Activated CD8-positive, alpha-beta memory T cell treated with anti-CD3 and anti-CD28 coated beads, Interleukin-2, amount 10 ng/mL, durations not matched to agents 7 days and 5 days (primary cell): ENCODE measurements at places on chromosomes 13 and 19. TPM values are rescaled to one million over a fixed set of nuclear protein-coding genes. Genes with fewer than 3 reads are reported as not detected.

Gene NCR1
- 0.80 TPM for total RNA-seq

Gene SELENOV
- total RNA-seq, result not detected

Gene HIPK4
- not detected for total RNA-seq

DNA sequence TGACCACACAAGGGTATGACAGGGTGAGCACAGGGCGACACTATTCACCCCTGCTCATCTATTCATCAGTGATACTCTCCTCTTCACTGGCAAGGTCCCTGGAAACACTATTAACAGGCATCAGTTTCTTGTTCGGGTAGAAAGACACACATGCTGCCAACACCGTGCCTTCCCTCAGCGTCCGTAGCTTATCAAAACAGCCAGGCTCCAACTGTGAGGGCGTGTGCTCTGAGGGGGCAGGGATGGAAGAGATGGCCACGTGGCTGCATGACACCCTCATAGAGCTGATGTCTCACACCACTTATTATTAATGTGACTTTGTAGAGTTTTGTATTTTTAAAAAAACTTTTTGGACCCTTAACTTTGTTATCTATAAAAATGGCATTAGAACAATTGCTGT is 160.3 kb downstream of the ITGBL1 start:
- H3K4me1 ChIP-seq, result no peaks in the 10 kb centered on the region
- H3K27me3 ChIP-seq, result peaks cover under 1% of the 10 kb centered on the region
- H3K36me3 ChIP-seq, result no peaks in the 10 kb centered on the region
- no peak overlapping the region for H3K4me3 ChIP-seq

- no peaks in the 10 kb centered on the region for H3K27me3 ChIP-seq
- H3K27ac ChIP-seq, result no peak overlapping the region
- H3K4me3 ChIP-seq, result no peak overlapping the region
- peaks cover 22% of the 10 kb centered on the region for H3K36me3 ChIP-seq
- H3K4me1 ChIP-seq, result peaks cover 35% of the 10 kb centered on the region
Measured at GRCh38 chr19:55681131-55682092, 6.4 kb downstream of the EPN1 start.

DNA sequence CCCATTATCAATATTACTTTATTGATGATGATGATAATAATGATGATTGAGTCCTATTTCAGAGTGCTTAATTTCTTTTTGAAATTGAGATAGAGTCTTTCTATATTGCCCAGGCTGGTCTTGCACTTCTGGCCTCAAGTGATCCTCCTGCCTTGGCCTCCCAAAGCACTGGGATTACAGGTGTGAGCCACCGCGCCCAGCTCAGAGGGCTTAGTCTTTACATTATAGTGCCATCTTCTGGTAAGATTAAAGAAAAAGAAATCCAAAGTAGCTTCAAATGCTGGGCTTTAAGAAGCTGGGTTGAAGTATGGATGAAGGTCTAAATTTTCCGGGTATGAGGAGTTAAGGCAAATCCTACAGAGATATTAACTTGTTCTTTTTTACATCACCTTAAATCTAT is 3.4 kb upstream of the ZNF333 start:
- H3K4me1 ChIP-seq, result peaks cover 12% of the 10 kb centered on the region
- H3K36me3 ChIP-seq, result no peaks in the 10 kb centered on the region
- no peak overlapping the region for H3K27ac ChIP-seq
- DNase-seq, result peak; percentile 44
- H3K27me3 ChIP-seq, result no peaks in the 10 kb centered on the region
- H3K4me3 ChIP-seq, result no peak overlapping the region

Gene ZNF71
- 5.7 TPM for total RNA-seq

Gene DPF1
- not detected for total RNA-seq

DNA sequence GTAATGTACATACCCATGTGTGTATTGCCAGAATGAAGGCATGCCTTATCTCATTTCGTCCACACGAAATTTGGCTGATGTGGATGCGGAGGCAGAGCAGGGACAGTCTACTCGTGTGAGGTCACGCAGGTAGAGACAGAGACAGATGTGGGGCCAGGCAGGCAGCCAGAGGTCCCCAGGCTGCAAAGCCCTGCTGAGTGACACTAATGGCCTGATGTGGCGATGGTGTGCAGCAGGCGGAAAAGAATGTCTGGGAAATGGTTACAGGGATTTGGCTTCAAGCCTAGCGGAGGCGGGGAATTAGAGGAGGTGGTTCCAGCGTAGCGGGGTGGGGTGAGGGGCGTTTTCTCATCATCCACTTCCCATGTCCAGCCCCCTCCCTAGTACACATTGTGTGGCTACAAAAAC is 4.2 kb upstream of the IZUMO2 start:
- no peaks in the 10 kb centered on the region for H3K36me3 ChIP-seq
- H3K4me1 ChIP-seq, result no peaks in the 10 kb centered on the region
- H3K27ac ChIP-seq, result no peak overlapping the region
- DNase-seq, result no peak
- H3K4me3 ChIP-seq, result no peak overlapping the region

DNA sequence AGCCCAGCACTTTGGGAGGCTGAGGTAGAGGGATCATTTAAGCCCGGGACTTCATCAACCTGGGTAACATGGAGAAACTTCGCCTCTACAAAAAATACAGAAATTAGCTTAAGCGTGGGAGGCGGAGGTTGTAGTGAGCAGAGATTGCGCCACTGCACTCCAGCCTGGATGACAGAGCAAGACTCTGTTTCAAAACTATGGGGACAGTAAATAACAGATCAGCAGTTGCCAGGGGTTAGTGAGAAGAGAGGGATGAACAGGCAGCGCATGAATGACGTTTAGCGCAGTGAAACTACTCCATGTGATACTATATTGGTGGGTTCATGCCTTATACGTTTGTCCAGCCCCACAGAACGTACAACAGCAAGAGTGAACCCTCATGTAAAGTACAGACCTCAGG is 7.1 kb upstream of the ICAM3 start:
- H3K36me3 ChIP-seq, result peaks cover 2% of the 10 kb centered on the region
- H3K4me3 ChIP-seq, result no peak overlapping the region
- DNase-seq, result no peak
- no peak overlapping the region for H3K27ac ChIP-seq
- H3K4me1 ChIP-seq, result no peaks in the 10 kb centered on the region
- H3K27me3 ChIP-seq, result no peaks in the 10 kb centered on the region

DNA sequence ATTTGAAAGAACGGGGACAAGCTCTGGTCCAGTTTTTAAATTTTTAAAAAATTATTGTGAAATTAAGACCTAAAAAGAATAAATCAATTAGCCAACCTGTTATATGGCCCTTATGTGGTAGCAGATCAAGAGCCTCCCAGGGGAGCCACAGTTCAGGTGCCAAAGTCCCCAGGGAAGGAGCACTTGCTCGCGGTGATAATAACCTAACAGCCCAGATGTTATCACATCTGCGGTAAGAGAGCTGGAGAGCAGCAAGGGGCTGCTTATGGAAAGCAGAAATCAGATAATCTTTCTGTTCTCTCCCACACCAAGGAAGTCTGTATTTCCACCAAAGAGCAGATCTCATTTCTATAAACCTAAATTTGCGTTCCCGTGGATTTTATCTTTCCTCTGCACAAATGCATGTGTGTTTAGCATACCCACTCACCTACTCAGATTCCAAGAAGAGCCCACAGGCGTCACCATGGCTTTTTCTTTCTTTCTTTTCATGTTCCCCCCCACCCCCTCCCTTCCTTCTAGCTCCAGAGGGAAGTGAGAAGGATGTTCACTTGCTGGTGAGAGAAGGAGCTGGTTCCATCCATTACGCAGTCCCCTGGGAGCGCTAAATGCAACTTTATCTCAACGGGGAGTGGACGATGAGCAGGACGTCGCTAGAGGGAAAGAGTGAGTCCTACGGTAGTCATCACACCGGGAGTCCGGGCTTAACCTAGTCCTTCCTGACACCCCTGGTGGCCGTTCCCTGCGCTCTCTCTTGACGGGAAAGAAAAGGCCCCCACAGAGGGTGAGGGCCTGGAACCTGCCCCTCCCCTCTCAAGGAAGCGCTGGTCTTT is 1.6 kb upstream of the POU4F1 start:
- DNase-seq, result no peak
- H3K4me1 ChIP-seq, result peaks cover 47% of the 10 kb centered on the region
- peaks cover 91% of the 10 kb centered on the region for H3K27me3 ChIP-seq
- no peak overlapping the region for H3K27ac ChIP-seq

- no peaks in the 10 kb centered on the region for H3K36me3 ChIP-seq
- H3K4me3 ChIP-seq, result no peak overlapping the region
- peaks cover 9% of the 10 kb centered on the region for H3K4me1 ChIP-seq
Measured at GRCh38 chr19:3108775-3109174, 14.6 kb downstream of the GNA11 start.

GRCh38 chr13:79585033-79585432 is 104.1 kb downstream of the NDFIP2 start:
- H3K27me3 ChIP-seq, result peaks cover 3% of the 10 kb centered on the region
- no peak overlapping the region for H3K27ac ChIP-seq
- H3K4me1 ChIP-seq, result no peaks in the 10 kb centered on the region
- H3K36me3 ChIP-seq, result no peaks in the 10 kb centered on the region
- H3K4me3 ChIP-seq, result no peak overlapping the region
